ENCODE measurements at places on chromosomes 6 and 20.

DNA sequence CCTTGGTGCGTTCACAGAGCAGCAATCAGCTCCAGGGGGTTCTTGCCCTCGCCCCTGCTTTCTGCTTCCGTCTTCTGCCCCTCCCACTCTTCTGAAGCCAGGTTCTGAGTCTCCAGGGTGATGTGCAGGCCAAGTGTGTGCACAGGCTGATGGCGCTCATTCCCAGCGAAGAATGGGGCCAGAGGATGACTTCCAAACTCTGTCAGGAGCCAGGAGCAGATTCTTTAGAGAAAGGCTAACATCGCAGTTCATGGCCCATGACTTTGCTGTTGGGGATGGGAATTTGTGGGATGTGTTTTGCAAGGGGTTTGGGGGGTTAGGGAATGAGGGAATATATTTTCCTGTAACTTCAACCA, 56.1 kb upstream of the CCN6 start:
- H3K27ac ChIP-seq: peak overlapping the region; percentile 62
- H3K36me3 ChIP-seq: no peaks in the 10 kb centered on the region
- no peaks in the 10 kb centered on the region for H3K4me1 ChIP-seq
- DNase-seq: peak; percentile 50
- H3K4me3 ChIP-seq: peak overlapping the region; percentile 42

DNA sequence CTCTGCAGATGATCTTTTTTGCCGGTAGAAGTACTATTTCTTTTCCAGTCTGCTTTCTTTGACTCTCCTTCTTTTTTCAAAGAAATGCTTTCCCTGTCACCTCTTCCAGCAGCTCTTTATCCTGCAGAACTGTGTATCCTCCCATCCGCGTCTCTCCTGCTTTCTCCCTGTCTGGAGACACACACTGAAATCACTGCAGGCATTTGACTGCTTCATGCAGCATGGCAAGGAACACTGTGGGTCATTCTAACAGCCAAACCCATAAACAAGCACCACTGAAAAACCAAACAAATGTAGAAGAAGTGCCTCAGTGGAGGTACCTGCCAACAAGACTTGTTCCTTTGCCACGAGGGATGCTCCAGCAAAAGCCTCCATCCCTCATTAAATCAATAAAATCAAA, 403.7 kb upstream of the CITED2 start:
- H3K27me3 ChIP-seq: no peaks in the 10 kb centered on the region
- H3K4me3 ChIP-seq: no peak overlapping the region
- peaks cover 21% of the 10 kb centered on the region for H3K4me1 ChIP-seq
- peak overlapping the region; percentile 60 for H3K27ac ChIP-seq
- no peaks in the 10 kb centered on the region for H3K36me3 ChIP-seq

- no peak for DNase-seq
- no peak overlapping the region for H3K4me3 ChIP-seq
- no peaks in the 10 kb centered on the region for H3K4me1 ChIP-seq
- no peaks in the 10 kb centered on the region for H3K27me3 ChIP-seq
Measured at GRCh38 chr6:91013511-91013910, 426.6 kb upstream of the MAP3K7 start.

- H3K36me3 ChIP-seq: peaks cover 12% of the 10 kb centered on the region
- H3K27ac ChIP-seq: no peak overlapping the region
Measured at GRCh38 chr6:89932245-89932802, 38.1 kb downstream of the GJA10 start.

DNA sequence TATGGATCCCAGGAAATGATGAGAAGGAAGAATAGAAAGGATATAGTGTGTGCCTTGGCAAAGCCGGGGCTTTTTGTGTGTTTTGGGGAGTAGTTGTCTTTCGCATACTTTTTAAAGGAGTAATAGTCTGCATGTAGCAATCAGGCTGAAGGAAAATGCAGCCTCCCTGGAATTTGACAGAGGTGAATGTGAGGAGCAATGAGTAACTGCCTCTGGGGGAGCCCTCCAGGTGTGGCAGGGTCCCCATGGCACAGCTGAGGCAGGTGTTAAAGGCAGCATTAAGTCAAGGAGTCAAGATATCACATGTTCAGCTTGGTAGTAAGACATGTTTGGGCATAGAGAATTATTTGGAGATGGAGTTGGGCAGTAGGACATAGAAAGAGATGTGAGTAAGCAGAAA, 203.1 kb downstream of the C6orf118 start:
- no peak for DNase-seq
- no peak overlapping the region for H3K27ac ChIP-seq
- no peak overlapping the region for H3K4me3 ChIP-seq

- H3K27ac ChIP-seq: peak overlapping the region; percentile 87
- no peaks in the 10 kb centered on the region for H3K36me3 ChIP-seq
- H3K4me3 ChIP-seq: peak overlapping the region; percentile 99
- peaks cover 43% of the 10 kb centered on the region for H3K4me1 ChIP-seq
- no peak for DNase-seq
- no peaks in the 10 kb centered on the region for H3K27me3 ChIP-seq
Measured at GRCh38 chr20:3172126-3172932, 1.0 kb downstream of the LZTS3 start.

- no peaks in the 10 kb centered on the region for H3K36me3 ChIP-seq
- no peaks in the 10 kb centered on the region for H3K27me3 ChIP-seq
Measured at GRCh38 chr6:54291146-54291545, 17.1 kb upstream of the TINAG start.

GRCh38 chr6:134357022-134357487, 39.1 kb upstream of the SGK1 start:
- no peaks in the 10 kb centered on the region for H3K36me3 ChIP-seq
- no peak overlapping the region for H3K27ac ChIP-seq
- no peaks in the 10 kb centered on the region for H3K27me3 ChIP-seq

DNA sequence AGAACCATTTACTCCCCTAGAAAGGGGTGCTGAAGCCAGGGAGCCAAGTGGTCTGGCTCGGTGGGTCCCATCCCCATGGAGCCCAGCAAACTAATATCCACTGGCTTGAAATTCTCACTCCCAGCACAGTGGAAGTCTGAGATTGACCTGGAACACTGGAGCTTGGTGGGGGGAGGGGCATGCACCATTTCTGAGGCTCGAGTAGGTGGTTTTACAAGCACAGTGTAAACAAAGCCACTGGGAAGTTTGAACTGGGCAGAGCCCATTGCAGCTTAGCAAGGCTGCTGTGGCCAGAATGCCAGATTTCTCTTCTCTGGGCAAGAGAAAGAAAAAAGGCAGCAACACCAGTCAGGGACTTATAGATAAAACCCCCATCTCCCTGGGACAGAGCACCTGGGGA, 855.8 kb upstream of the CITED2 start:
- H3K27ac ChIP-seq: no peak overlapping the region
- no peaks in the 10 kb centered on the region for H3K36me3 ChIP-seq
- no peak overlapping the region for H3K4me3 ChIP-seq

DNA sequence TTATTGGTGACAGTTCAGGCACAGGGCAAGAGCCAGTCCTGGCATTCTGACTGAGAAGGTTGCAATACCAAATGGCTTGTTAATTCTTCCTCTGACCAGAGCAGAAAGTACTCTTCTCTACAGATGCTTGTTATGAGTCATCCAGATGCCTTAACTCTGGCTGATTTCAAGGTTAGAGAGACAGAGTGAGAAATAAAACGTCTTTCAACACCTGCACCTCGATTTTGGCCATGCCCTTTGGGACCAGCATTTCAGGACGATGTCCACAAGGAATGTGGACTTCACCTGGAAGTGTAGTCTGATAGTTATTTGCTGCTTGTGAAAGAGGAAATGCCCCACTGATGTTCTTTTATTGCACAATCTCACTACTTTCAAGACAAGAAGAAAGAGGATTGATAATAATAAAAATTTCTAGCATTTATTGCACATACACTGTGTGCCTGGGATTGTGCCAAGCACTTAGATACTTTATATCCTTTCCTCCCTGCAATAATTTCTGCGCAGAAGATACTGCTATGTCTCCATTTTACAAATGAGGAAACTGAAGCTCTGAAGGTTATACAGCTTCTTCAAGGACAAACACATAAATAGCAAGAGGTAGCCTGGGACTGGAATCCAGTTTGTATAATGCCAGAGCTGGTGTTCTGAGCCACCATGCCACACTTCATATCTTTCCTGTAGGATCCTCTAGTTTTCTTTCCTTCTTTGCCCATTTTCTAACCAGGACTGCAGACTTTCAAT, 33.5 kb upstream of the MCM3 start:
- DNase-seq: no peak
- no peaks in the 10 kb centered on the region for H3K36me3 ChIP-seq
- H3K27ac ChIP-seq: no peak overlapping the region
- no peaks in the 10 kb centered on the region for H3K27me3 ChIP-seq

- no peaks in the 10 kb centered on the region for H3K4me1 ChIP-seq
- no peak overlapping the region for H3K4me3 ChIP-seq
- DNase-seq: no peak
- peaks cover 37% of the 10 kb centered on the region for H3K27me3 ChIP-seq
- H3K27ac ChIP-seq: no peak overlapping the region
Measured at GRCh38 chr20:48226642-48227041, 441.4 kb upstream of the SULF2 start.

DNA sequence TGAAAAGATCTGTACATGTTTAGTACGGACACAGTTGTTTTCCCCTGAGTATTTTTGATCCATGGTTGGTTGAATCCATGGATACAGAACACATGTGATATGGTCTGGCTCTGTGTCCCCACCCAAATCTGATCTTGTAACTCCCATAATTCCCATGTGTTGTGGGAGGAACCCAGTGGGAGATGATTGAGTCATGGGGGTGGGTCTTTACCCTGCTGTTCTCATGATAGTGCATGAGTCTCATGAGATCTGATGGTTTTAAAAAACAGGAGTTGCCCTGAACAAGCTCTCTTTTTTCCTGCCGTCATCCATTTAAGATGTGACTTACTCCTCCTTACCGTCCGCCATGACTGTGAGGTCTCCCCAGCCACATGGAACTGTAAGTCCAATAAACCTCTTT, 139.2 kb downstream of the CDKAL1 start:
- H3K27me3 ChIP-seq: no peaks in the 10 kb centered on the region
- H3K27ac ChIP-seq: no peak overlapping the region
- H3K4me3 ChIP-seq: no peak overlapping the region
- no peak for DNase-seq
- no peaks in the 10 kb centered on the region for H3K36me3 ChIP-seq

- peaks cover 14% of the 10 kb centered on the region for H3K27me3 ChIP-seq
- no peak overlapping the region for H3K27ac ChIP-seq
- DNase-seq: no peak
- H3K4me3 ChIP-seq: no peak overlapping the region
Measured at GRCh38 chr20:58625585-58625984, 25.5 kb upstream of the STX16 start.

- H3K4me3 ChIP-seq: no peak overlapping the region
- no peak overlapping the region for H3K27ac ChIP-seq
- peaks cover 9% of the 10 kb centered on the region for H3K4me1 ChIP-seq
- no peak for DNase-seq
- peaks cover 100% of the 10 kb centered on the region for H3K27me3 ChIP-seq
Measured at GRCh38 chr20:38645351-38645750, 43.7 kb downstream of the ARHGAP40 start.

DNA sequence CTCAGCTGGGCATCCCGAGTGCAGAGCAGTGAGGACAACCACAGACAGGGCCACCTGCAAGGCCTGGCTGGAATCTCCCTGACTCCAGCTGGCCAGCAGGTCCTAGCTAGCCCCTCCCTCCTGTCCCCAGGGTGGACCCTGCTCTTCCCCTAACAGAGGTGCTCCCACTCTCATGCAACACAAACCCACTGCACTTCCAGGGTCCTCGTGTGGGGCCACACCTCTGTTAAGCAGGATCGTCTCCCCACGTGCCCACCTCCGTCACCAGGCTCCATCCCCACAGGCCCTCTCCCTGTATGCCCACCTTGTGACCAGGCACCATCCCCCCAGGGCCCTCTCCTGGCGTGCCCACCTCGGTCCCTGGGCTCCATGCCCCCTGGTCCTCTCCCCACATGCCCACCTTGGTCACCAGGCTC, 17.3 kb downstream of the TAF4 start:
- H3K36me3 ChIP-seq: no peaks in the 10 kb centered on the region
- H3K27me3 ChIP-seq: no peaks in the 10 kb centered on the region
- peaks cover 43% of the 10 kb centered on the region for H3K4me1 ChIP-seq
- H3K4me3 ChIP-seq: no peak overlapping the region

DNA sequence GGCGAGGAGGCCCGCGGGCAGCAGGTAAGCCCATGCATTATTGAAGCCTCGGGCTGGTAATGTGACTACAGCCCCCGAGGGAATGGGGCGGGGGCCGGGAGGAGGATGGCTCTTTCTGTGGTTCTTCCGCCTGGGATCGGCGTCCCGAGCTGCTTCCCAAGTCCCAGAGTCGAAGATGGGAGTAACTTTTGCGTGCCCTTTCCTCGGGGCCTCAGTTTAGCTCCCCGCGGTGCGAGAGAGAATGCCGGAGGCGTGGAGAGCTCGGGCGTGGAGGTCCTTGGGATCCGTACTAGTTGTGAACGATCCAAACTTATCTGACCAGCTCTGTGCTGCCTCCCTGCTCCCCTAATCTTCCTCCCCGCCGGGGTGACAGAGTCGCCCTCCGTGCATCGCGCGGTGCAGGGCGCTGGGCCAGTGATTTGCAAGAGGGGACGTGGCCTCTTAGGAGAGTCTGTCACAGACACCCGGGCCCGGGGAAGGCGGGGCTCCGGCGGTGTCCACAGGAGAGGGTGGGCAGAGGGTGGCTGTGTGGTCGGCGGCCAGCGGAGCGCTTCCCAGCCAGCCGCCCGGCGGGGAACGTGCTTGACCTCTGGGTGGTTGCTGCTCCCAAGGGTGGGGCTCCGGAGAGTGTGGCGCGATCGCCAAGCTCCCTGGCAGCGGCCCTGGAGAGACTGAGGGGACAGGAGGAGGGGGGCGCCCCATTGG, 815 bp downstream of the UTRN start:
- H3K4me3 ChIP-seq: peak overlapping the region; percentile 96
- DNase-seq: peak; percentile 83
- H3K4me1 ChIP-seq: peaks cover 48% of the 10 kb centered on the region
- no peaks in the 10 kb centered on the region for H3K36me3 ChIP-seq
- peak overlapping the region; percentile 98 for H3K27ac ChIP-seq
- H3K27me3 ChIP-seq: no peaks in the 10 kb centered on the region

GRCh38 chr6:43021270-43022047, at the start of gene RRP36:
Gene RRP36 (plus strand): TSS chr6:43021623. CDS start chr6:43021655, 32 bp downstream.
- no peaks in the 10 kb centered on the region for H3K27me3 ChIP-seq
- peak; percentile 81 for DNase-seq
- H3K4me3 ChIP-seq: peak within 1 kb of the TSS; percentile 96

GRCh38 chr6:170253910-170254269, 37.0 kb downstream of the DLL1 start:
- DNase-seq: no peak
- peaks cover 15% of the 10 kb centered on the region for H3K27me3 ChIP-seq
- H3K4me3 ChIP-seq: no peak overlapping the region
- no peak overlapping the region for H3K27ac ChIP-seq
- no peaks in the 10 kb centered on the region for H3K36me3 ChIP-seq

- H3K27ac ChIP-seq: no peak overlapping the region
- H3K27me3 ChIP-seq: peaks cover 13% of the 10 kb centered on the region
- DNase-seq: no peak
- H3K36me3 ChIP-seq: no peaks in the 10 kb centered on the region
- H3K4me1 ChIP-seq: no peaks in the 10 kb centered on the region
Measured at GRCh38 chr20:60486315-60486714, 528.1 kb downstream of the CDH26 start.

- H3K27ac ChIP-seq: no peak overlapping the region
- peaks cover 45% of the 10 kb centered on the region for H3K4me1 ChIP-seq
- no peaks in the 10 kb centered on the region for H3K36me3 ChIP-seq
Measured at GRCh38 chr6:150255840-150256239, 113.0 kb upstream of the IYD start.

GRCh38 chr6:102942206-102942605, 1548.7 kb downstream of the GRIK2 start:
- no peak overlapping the region for H3K4me3 ChIP-seq
- no peak for DNase-seq
- H3K27me3 ChIP-seq: no peaks in the 10 kb centered on the region
- no peaks in the 10 kb centered on the region for H3K4me1 ChIP-seq

- no peak overlapping the region for H3K27ac ChIP-seq
- H3K27me3 ChIP-seq: no peaks in the 10 kb centered on the region
- H3K36me3 ChIP-seq: no peaks in the 10 kb centered on the region
- no peak for DNase-seq
- no peak overlapping the region for H3K4me3 ChIP-seq
- H3K4me1 ChIP-seq: no peaks in the 10 kb centered on the region
Measured at GRCh38 chr20:7470912-7471311, 469.3 kb downstream of the HAO1 start.
